Activated T-helper 17 cell treated with anti-CD3 and anti-CD28 coated beads, Interleukin-2, amount 50 U/mL, for 72 hours (primary cell): ENCODE measurements at places on chromosomes 16 and 17. TPM values are rescaled to one million over a fixed set of nuclear protein-coding genes. Genes with fewer than 3 reads are reported as not detected.

DNA sequence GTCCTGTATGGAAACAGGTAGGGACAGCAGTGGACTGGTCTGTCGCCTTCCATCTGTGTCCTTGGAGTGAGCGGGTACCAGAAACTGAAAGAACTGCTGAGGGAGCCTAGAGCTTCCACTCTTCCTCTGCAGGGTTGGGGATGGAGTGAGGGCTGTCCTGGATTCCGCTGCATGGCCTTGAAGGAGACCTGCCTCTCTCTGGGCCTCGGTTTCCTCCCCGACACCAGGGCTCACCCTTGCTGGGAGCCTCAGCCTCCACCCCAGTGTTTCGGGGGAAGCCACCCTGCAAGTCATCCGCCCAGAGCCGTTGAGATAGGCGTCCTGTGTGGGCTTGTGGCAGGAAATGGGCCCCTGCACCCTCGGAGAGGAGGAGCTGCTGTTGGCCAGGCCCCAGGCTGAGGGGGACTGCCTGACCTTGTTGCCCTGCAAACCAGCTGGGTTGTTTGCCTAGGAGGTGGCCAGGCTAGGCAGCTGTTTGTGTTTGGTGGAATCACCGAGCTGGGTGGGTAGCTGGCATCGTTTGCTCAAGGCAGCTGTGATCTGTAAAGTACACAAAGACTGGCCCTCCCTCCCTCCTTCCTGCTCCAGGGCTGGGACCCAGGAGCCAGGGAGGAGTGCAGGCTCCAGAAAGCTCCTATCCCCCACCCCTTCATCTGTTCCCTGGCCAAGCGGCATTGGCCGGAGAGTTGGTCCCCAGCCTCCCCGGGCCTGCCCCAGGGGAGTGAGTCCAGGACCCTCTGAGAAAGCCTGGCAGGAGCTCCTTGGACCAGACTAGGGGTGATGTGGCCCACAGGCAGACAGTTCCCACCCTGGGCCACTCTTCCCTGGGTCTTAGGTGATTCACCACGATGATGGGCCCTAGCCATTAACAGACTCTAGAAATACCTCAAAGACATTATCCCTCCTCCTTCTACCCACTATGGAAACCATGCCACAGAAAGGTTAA lies 1.3 kb downstream of the RAB37 start:
- peak; percentile 90 for ATAC-seq

- ATAC-seq: no peak
These were observed 49.4 kb downstream of the RPH3AL start for GRCh38 chr17:303168-303567.

DNA sequence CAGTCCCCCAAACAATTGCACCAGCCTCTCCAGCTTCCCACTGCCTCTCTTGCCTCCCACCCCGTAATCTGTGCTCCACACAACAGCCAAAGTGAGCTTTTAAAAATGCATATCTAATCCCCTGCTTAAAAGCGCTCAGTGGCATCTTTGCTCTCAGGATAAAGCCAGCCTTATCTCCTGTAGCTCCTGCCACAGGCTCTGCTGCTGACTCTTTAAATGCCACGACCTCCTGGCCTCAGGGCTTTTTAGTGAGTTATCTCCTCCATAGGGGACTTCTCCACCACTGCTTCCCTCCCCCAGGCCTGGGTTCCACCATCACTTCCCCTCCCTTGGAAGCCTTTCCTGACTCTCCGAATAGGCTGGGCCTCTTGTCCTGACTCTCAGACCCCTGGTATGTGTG lies 98.6 kb downstream of the GNAO1 start:
- no peak for ATAC-seq

DNA sequence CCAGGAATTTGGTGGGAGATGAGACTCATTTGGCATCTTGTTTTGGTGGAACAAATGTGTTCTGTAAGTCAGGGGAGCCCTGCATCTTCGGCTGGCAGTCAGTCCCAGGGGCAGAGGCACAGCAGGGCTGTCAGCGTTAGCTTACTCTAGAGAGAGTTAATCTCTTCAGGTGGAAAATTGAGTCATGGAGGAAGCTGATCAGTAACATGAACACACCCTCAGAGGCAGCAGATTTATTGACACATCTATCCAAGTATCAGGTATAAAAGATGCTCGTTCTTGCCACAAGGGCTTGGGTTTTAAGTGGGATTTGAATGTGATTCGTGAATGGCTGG lies 55.2 kb downstream of the EPN2 start:
- no peak for ATAC-seq

- ATAC-seq: no peak
These were observed 34.5 kb downstream of the LITAFD start for GRCh38 chr16:8916541-8917225.

DNA sequence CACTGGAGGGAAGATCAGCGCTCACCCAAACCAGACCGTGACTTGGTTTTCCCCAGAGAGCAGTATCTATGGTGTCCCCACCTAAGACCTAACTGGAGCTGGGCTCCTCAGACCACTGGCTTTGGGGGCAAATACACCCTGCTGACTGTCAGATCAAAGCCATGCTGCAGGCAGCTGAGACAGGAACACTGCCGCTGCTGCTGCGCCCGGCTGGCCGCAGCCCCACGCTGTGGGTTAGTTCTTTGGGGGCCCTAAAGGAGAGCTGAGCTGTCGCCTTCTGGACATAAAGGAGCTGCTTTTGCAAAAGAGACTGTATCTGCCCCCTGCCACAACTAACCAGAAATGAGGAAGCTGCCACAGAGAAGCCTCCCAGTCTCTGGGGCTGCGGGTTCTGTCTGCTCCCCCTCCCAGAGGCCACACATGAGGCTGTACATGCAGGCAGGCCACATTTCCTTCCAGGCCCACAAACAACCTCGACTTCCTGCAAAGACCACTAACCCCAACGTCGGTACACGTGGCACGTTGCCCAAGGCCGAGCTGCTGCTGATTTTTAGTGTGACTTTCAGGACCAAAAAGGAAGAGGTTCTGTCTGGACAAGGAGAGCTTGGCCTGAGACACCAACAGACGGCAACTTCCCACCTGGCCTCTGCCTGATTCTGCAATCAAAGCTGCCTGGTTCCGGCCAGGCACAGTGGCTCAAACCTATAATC lies 18.2 kb upstream of the ABR start:
- ATAC-seq: peak; percentile 74

The ANKRD40CL gene
- not detected for total RNA-seq

The UMOD gene
- not detected for total RNA-seq

The CDC6 gene
- 60.9 TPM for total RNA-seq
